ENCODE measurements at places on chromosomes 1 and 21. TPM values are rescaled to one million over a fixed set of nuclear protein-coding genes. Genes with fewer than 3 reads are reported as not detected.
A peak's percentile ranks its signal among the peaks of the same experiment; 100 is the strongest.

- no peaks in the 10 kb centered on the region for H3K36me3 ChIP-seq
- H3K27ac ChIP-seq = no peak overlapping the region
- no peaks in the 10 kb centered on the region for H3K27me3 ChIP-seq
- no peak overlapping the region for H3K4me3 ChIP-seq
- H3K4me1 ChIP-seq = no peaks in the 10 kb centered on the region
Measured at GRCh38 chr1:193658081-193658480, 471.7 kb upstream of the B3GALT2 start.

DNA sequence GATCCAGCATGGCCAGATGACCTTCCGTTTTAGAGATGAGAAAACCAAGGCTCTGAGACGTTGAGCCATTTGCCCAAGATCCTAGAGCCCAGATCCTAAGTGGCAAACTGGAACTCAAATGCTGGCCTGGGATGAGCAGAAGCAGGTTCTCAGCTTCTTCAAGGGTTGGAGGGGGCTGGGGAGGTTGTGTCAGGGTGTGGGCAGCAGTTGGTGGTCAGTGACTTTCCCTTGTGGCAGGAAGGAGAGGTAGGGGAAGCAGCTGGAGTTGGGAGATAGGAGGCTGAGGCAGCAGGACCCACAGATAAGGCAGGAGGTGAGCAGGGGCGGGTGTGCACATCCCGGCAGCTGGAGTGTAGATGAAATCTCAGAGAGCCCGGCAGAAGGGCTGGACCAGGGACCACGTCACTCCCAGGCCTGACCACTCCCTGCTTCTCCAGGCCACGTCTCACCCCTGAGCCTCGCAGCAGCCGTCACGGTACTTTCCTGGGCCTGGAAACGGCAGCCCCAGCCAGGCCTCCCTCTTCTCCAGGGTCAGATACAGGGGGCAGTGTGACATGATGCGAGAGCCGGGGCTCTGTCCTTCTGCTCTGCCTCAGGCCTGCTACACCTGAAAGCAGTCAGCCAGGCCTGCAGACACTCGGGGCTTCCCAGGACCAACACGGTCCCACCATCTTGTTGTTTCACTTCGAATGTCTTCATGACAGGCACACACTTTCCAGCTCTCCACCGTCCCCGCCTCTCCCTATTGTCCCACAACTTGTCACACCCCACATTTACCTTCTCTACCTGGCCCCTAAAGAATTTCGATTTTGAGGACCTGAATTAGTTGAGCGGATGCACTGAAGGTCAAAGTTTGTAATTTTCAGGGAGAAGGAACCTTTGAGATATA is 11.5 kb upstream of the LAPTM5 start:
- no peak overlapping the region for H3K4me3 ChIP-seq
- peaks cover 10% of the 10 kb centered on the region for H3K4me1 ChIP-seq
- no peaks in the 10 kb centered on the region for H3K27me3 ChIP-seq
- H3K27ac ChIP-seq = peak overlapping the region; percentile 88

The AQP10 gene
- total RNA-seq = not detected

The SELL gene
- total RNA-seq = 48.5 TPM

Measured in CD8-positive, alpha-beta memory T cell (primary cell).